ENCODE measurements at places on chromosomes 16 and 17.
A peak's percentile ranks its signal among the peaks of the same experiment; 100 is the strongest.

- no peak for DNase-seq
Observed at GRCh38 chr16:67551972-67552371, 10.4 kb upstream of the CTCF start.

GRCh38 chr17:17668775-17669579 lies 12.3 kb upstream of the RAI1 start:
- DNase-seq, result no peak

- no peak for DNase-seq
Observed at GRCh38 chr17:82802075-82802780, 37.6 kb downstream of the ZNF750 start.

GRCh38 chr16:3356118-3356517 lies 429 bp downstream of the OR2C1 start:
- no peak for DNase-seq

DNA sequence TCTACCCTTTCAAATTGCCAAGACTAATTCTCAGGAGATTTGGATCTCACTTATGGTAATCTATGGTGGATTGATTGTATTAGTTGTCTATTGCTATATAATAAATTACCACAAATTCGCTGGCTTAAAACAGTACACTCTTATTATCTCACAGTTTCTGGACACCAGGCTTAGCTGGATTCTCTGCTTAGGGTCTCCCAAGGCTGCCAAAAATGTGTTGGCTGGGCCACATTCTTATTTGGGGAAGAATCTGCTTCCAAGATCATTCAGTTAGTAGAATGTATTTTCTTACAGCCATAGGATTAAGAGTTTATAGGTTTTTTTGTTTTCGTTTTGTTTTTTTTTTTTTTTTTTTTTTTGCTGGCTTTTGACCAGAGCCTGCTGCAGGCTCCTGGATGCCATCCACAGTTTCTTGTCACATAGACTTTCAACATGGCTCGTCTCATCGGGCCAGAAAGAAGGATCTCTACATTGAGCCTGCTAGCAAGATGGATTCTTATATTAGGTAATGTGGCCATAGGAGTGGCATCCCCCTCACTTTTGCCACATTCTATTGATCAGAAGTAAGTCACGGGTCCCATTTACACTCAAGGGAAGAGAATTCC lies 415.3 kb downstream of the KIF2B start:
- DNase-seq, result no peak

- DNase-seq, result no peak
Observed at GRCh38 chr16:81864646-81865382, 85.7 kb downstream of the PLCG2 start.

DNA sequence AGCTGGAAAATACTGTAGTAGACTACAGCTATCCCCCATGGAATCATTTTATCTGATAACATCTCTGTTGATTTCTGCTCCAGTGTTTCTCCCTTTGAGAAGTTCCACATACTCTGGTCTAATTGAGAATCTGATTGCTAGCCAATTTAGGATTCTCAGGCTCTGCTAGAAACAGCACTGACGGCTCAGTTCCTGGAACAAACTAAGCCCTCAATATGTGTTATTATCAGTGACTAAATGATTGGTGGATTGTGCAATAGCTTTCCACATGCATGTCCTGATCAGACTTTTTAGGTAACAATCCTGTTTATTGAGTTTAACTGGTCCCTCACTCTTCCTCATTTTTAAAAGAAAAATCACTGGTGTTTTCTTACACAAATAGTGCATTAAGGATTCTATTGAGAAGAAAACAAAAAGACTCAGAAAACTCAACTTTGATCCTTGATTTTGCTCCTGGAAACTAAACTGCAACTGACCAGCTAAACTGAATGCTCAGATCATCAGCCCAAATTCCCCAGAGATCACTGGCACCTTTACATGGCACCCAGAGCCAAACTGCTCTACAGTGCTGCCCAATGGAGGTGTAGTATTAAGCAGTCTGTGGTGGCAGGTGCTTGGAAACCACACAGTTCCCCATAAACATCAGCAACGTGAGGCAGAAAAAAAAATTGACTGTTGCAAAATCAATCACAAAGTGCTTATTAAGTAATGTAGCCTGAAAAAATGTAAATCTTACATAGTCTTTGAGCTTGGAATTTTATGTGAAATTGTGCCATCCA lies 423.7 kb downstream of the TOX3 start:
- no peak for DNase-seq

DNA sequence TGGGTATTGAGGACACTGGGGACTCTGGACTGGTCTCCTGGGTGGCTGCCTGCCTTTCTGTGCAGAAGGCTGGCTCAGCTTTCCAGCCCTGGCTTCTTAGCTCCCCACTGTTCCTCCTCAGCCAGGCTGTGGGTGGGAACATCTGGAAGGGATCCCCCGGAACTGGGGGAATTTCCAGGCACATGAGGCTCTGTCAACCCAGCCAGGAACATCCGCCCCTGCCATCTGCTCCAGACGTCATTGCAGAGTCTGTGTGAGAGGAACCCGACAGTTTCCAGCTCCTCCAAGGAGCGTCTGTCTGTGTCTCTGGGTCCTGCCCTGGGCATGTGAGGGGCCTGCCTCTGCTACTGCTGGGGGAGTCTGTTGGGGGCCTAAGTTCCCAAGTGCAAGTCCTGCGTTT lies 36.2 kb upstream of the CRHR1 start:
- DNase-seq, result no peak

- peak; percentile 57 for DNase-seq
Observed at GRCh38 chr17:35731917-35732805, 722 bp downstream of the RASL10B start.

GRCh38 chr17:65533852-65534457 lies 27.5 kb downstream of the AXIN2 start:
- DNase-seq, result no peak

DNA sequence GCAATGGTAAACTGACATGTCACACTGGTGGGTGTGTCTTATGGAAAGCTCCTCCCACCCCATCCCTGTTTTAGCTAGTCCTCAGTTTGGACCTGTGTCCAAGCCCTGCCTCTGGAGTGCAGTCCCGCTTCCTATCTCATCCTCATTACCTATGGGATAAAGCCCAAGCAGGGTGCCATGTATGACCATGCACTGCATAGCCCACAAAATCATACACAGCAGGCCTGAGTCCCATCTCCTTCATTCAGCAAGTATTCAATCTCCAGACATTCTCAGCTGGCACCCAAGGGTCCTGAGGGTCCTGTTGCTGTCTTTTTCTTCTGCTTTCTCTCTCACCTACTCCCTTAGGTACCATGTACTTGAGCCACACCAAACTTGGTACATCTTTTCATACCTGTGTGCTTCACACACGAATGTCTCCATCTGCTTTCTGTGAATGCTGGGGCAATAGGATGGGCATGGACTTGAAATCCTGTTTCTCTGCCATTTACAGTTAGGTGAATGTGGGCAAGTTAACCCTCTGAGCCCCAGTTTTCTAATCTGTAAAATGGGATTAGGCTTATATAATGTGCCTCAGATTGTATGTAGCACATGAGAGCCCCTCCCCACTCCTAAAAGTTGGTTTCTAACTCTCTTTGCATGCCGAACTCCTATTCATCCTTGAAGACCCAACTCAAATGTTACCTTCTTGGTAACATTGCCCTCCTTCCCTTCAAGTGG lies 28.5 kb downstream of the TNS4 start:
- DNase-seq, result no peak

- DNase-seq, result no peak
Observed at GRCh38 chr17:34055606-34056005, 199.5 kb upstream of the CCL2 start.

DNA sequence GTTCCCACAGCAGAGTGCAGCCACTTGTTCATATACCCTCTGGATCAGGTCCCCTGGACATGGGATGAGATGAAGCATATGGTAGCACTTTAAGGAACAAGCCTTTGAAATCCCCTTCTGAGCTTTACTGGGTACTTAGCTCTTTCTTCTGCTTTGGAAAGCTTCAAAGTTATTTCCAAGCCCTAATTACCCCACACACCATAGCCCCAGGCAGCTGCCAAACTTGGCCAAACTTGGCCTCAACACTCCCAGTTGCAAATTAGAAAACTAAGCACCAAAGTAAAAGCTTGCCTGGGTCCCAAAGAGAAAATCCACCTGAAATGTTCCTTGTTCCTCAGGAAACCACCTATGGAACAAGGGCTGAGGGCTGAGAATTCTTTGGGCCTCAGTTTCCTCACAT lies 15.7 kb upstream of the MT4 start:
- DNase-seq, result no peak

DNA sequence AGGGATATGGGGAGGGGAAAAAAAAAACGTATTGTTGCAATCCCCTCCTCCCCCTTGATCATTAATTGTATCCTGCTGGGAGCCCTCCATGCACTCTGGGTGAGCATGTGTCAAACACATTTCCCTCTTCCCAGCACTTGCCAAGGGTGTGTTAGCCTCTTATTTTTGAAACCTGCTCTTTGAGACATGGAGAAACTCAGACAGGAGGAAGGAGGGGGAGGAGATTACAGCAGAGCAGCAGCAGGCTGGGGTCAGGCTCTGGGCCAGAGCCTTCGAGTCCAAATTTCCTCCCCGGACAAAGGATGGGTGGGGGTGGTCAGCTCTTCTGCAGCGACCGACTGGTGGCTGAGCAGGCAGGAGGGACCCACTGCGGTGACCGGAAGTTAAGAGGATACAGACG lies 64.7 kb downstream of the SOX9 start:
- no peak for DNase-seq

- DNase-seq, result no peak
Observed at GRCh38 chr16:70696355-70696754, 10.5 kb upstream of the MTSS2 start.

DNA sequence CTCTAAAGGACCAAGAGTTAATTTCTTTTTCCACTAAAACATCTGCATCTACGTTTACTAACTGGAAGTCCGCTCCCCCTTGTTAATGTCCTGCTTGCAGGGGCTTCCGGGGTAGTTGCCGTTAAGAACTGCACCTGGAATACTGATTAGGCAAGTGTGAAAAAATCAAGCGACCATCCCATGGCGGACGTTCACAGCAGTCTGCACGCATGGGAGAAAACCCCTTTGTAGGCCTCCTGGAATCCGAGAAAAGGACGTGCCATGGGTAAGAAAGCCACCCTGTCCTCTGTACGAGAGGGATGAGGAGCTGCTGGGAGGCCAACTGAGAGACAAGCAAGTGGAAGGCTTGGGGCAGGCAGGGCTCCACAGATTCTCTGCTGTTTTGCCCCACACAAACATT lies 14.9 kb downstream of the SNN start:
- no peak for DNase-seq

DNA sequence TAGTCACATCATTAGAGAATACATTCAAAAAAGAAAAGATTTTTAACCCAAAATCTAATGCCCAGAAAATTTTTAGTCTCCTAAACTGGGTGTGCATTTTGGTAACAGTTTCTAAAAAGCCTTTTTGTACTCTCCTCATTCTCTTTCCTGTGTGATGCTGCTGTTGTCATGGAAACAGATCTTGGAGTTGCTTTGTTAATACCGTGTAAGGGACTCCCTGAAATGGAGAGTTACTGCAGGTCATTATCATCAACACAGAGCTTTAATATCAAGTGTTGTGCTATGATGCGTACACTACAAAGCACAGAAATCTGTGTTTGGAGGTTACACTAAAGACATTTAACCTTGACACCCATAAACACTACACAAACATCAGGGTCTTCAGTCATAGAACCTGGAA lies 216.3 kb downstream of the PRKCA start:
- no peak for DNase-seq

- no peak for DNase-seq
Observed at GRCh38 chr16:80913397-80913796, 93.3 kb downstream of the CMC2 start.

DNA sequence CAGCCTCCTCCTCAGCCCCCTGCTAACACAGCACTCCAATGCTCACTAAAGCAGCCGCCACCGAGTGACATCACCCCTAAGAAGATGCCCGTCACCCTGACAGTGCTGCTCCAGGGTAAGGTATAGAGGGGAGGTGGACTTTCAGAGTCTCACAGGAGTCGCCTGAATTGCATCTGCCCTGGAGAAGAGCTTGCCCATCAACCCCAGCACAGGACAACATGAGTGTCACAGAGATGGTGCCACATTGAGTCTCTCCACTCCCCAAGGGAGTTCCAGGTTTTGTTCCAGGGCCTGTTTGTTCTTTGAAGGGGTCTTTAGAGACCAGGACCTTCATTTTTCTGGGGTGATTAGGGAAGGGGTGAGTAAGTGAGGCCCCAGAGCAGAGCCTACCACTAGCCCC lies 2.2 kb upstream of the P2RX5 start:
- DNase-seq, result no peak

- DNase-seq, result no peak
Observed at GRCh38 chr17:48586355-48587258, 3.4 kb downstream of the HOXB3 start.

- no peak for DNase-seq
Observed at GRCh38 chr16:88508868-88509748, 56.0 kb downstream of the ZFPM1 start.

Measured in frontal cortex (tissue), 4 donors.